ENCODE measurements at places on chromosomes 1 and 21.

DNA sequence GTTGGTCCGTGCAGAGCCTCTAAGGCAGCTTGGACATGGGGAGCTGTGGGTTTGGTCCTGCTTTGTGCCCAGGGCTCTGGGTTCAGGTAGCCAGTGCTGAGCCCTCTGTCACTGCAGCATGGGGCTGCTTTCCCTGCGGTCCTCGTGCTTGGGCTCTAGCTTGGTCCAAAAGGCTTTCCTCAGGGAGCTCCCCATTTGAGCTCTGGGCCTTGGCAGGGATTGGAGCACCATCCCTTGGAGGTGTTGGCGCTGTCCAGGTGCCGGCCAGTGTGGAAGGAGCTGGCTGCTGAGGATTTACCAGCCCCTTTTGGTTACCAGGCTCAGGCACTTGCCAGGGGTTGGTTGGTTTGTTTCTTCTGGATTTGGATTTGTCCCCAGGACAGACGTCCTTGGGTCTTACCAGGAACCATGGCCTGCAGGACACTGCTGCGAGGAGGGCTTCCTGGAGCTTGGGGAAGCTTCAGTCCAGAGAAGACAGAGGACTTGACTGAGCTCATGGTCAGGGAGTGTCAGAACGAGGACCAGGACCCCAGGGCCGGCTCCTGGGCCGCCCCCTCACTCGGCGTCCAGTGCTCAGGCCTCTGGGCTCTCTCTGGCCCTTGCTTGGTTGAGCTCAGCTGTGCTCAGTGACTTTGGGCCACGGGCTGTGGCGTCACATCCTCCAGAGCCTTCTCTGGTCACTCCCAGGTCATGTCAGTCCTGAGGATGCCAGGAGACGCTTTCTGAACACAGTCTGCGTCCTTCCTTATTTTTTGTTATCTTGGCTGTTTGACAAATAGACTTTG, 224.7 kb downstream of the CAMTA1 start:
- no peak for DNase-seq

DNA sequence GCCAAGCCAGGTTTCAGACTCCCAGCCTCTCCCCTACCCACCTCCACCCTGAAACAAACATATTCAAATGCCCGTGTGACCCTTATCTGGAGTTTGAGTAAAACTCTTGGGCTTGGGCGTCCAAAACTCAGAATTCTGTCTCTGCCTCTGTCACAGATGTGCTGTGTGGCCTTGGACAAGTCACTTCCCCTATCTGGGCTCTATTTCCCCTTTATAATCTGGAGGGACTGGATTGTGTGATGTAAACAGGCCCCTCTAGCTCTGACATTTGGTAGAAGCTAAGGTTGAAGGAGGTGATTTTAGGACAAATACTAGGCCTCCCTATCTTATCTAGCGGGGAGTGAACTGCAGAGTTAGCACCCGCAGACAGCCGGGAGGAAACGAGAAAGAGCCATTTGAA, 67.5 kb downstream of the IGSF21 start:
- no peak for DNase-seq

- DNase-seq, result no peak
Measured at GRCh38 chr1:70627910-70628309, 216.8 kb downstream of the CTH start.

DNA sequence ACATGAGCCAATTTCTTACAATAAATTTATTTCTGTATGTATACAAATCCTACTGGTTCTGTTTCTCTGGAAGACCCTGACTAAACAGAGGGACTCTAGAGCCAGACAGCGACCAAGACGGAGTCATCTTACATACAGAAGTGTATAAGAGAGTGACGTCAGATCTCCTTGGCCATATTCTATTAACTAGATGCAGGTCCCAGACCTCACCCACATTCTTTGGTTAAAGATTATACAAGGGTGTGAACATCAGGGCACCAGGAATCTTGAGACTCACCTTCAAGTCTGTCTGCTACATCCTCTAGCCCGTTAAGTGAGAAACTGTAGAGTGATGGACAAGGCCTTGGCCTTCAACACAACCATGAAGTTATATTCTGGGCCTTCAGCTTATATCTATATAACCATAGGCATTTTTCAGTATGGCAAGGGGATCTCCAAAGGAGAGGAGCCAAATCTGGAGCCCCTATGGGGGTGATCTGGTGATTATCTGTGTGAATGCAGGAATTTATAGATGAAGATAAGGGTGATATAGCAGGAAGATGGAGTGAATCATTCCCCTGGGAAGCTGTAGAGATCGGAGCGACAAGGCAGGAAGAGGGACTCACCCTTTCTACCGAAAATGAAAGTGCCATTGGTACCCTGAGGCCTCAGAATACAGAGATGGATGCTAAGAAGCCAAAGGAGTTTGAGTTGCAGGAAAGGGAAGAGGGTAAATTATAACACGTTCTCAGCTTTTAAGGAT, 83.9 kb downstream of the ADAMTS1 start:
- no peak for DNase-seq

DNA sequence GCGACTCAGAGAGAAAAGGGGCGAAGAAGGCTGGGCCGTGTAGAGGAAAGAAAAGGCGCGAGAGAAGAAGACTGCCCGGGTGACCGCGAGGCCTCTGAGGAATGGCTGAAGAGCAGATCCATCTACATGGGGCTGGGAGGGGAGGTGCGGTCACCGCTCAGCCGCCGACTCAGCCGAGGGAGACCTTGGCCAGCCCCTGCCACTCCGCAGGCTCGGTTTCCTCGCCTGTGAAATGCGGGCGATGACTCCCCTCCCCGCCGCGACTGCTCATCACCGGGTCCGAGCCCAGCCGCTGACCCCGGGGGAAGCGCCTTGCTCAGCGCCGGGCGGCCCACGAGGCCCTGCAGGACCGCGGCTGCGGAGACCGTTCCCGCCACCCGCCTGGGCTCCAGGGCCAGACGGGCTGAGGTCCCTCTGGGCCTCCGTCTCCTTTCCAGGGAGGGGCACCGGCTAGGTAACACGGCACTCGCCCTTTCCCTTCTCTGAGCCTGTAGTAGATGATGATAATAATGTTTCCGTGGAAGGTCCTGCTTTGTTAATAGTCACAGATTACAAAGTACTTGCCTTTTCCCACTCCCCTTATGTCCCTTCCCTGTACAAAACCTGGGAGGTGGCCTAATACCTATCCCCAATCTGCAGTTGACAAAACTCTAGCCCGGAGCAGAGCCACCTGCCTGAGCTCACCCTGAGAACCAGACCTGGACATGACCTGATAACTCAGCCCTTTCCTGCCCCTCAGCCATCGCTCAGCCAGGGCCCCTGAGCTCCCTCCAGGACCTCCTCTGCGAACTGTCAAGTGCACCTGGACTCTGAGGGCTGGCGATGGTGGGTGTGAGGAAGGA, 1.6 kb upstream of the BSND start:
- no peak for DNase-seq

DNA sequence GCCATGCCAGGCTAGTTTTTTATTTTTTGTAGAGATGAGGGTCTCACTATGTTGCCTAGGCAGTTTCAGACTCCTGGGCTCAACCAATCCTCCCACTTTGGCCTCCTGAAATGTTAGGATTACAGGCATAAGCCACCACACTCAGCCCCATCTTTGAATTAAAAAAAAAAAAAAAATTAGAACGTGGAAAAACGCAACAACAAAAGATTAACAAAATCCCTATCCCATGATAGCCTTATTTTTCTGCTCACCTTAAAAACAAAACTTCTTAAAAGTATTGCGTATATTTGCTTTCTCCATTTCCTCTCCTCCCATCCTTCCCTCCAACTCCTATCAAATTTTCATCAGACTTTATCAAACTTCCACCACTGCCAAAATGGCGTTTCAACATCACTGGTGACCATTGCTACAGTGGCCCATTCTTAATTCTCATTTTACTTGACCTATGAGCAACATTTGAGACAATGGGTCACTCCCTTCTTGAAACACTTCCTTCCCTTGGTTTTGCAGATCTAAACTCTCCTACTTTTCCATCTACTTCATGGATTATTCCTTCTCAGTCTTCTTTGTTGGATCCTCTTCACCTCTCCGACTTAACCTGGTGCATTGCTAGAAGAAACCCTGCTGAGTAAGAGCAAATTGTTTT, 579 bp upstream of the ZNF684 start:
- DNase-seq, result peak; percentile 0

DNA sequence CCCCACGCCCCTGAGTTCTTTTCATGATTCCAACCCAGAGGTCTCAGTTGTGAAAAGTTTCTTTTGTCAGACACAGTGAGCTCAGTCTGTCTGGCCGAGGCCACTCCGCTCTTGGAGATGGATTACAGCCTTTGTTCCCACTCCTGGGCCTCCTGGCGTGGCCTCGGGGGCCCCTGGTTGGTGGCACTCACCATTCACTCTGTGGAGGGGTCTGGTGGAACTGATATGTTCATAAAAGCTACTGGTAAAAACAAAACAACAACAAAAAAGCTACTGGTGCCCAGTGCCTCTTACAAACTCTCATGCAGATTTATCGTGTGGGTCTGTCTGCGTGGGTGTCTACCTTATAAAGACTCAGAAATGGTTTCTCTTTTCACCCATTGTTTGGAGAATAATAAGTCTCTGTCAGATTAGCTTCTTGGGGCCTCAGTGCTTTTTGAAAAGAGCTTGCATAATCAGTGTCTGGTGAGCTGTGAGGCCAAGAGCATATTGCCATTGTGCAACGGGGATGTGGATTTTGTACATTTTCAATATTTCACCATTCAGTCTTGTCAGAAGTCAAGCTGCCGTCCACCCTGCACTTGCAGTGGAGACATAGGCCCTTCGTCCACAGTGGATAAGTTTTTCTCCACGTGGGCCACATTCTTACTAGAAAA, 86.7 kb downstream of the GALNT2 start:
- peak; percentile 76 for DNase-seq

DNA sequence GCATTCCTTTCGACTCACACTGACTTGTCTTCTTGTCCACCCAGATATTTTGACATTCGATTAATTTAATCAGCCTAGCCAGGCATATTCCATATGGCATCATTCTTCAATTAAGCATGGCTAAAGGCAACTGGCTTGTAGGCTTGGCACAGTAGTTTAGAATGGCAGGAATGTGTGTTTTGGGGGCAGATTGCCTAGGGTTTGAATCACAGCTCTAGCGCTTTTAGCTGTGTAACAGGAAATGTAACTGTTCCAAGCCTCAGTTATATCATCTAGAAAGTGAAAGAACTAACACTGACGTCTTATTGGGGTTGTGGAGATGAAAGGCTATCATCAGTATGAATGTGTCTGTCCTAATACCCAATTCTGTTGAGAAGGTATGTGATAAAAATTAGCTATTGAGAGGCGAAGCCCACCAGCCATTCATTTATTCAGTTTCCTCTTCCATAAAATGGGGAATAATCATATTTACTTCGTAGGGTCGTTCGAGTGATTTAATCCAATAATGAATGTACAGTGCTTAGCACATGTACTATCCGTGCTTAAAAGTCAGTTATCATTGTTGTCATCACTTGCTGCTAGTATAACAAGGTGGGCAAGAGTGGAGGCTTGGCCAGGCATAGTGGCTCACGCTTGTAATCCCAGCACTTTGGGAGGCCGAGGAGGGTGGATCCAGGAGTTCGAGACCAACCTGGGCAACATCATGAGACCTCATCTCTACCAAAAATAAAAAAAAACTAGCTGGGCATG, 41.6 kb upstream of the GRHL3 start:
- DNase-seq, result no peak

- no peak for DNase-seq
Measured at GRCh38 chr1:202199040-202199889, 5.7 kb downstream of the LGR6 start.

All from skeletal muscle cell (primary cell).